ENCODE measurements at places on chromosomes 4 and X.

GRCh38 chr4:100359441-100359840 lies 158.4 kb downstream of the EMCN start:
- DNase-seq, result no peak

- DNase-seq, result no peak
Measured at GRCh38 chr4:12576409-12576808, 907.7 kb downstream of the RAB28 start.

DNA sequence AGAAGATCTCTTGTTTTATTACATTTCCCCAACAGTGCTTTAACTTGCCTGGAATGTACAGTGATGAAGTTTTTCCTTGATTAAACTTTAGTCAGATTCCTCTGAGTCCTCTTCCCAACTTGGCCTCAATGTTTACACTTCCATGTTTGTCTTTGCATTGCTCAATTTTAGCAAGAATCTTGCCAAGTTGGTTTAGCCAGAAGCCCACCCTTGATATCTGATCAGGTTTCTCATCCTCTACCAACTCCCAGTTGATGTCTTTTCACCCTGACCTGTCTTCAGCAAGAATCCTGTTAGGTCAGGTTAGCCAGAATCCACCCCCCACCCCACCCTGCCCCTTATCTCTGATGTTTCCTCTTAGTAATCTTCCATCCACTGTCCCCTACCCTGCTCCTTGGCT lies 120.9 kb downstream of the MBNL3 start:
- no peak for DNase-seq

GRCh38 chrX:103467156-103467555 lies 52.1 kb downstream of the RAB40A start:
- no peak for DNase-seq

DNA sequence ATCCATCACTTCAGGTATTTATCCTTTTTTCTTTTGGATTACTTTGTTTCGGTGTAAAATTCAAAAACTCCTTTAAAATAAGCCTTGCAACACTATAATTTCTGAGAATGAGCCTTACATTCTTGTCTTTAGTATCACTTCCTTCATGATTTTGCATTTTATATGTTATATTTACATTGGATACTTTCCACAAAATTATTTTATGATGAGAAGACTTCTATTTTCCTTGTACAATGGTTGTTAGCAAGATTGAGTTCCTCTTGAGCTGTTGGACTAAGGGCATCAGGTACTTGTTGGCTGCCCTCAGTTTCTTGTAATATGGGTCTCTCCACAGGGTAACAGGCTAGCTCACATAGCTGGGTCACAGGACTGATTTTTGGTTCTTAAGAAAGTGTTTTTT lies 22.7 kb upstream of the HPGDS start:
- no peak for DNase-seq

GRCh38 chrX:117871796-117872195 lies 244.8 kb downstream of the KLHL13 start:
- DNase-seq, result no peak

GRCh38 chrX:66760651-66761050 lies 121.8 kb upstream of the EDA2R start:
- no peak for DNase-seq

DNA sequence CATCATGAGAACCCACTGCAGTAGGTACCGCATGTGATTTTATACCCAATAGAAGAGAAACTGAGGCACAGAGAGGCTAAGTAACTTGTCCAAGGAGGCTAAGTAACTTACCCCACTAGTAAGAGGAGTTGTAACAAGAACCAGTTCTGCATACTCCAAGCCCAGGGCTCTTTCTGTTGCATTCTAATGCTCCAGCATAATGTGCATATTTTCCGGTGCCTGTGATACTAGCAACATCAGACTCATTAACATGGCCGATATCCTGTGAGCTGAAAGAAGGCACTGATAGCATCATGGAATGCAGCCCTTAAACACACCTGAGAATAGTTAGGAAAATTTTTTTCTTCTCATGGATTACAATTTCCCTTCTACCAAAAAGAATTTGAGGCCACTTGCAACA lies 39.7 kb upstream of the KLF3 start:
- DNase-seq, result no peak

- DNase-seq, result no peak
Measured at GRCh38 chr4:15914291-15914690, 24.2 kb downstream of the FGFBP1 start.

DNA sequence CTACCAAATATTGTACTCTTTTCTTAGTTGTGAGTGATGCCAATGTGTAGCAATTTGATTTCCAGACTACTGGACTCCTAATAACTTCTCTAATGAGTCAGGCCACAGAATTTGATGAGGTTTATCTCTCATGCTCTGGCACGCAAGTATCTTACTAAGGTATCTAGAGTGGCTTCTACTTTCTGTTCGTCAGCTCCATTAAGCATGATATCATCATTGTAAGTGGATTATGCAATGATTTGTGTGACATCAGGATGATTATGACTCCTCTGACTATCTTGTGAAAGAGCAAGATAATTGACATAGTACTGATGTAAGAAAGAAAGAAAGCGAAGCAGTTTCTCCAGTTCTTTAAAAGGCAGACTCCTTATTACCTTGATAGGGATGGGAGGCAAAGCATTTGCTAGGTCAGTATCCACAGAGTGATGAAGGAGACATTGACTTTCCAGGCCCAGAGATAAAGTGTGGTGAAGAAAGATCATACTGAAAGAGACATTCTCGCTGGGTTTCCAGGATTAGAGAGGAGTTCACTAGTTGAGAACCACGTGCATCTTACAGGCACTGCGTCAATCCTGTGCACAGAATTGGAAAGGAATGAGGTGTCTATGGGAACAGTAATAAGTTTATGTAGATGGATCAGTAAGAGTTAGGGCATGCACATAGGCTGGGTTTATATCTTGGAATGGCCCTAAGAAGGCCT lies 161.9 kb upstream of the STK26 start:
- DNase-seq, result no peak

- no peak for DNase-seq
Measured at GRCh38 chrX:13364230-13364857, 44.5 kb upstream of the ATXN3L start.

GRCh38 chr4:112966701-112967488 lies 82.6 kb upstream of the ANK2 start:
- DNase-seq, result no peak

DNA sequence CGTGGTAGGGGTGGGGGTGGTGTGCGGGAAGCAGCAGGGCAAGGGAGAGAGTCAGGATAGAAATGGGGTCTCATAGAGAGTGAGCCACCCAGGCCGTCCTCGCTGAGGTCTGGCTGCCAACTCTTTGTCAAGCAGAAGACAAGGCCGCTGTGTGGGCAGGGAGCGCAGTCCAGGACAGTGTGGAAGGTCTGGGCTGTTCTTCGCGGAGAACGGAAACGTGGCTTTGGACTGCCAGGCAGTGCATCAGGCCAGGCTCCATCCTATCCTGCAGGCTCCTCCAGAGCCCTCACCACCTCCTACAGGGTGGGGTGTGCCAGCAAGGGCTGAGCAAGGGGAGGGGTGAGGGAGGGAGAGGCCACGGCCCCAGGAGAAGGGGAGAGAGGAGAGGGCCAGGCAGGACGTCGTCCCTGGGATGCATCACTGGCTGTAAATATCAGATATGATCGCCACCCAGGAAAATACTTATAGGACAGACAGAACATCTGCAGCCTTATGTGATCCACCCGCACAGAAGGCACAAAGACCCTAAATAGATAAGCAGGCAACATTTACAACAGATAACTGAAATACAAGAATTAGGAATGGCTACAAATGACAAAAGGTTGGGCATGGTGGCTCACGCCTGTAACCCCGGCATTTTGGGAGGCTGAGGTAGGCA lies 85.3 kb downstream of the ABLIM2 start:
- DNase-seq, result no peak

DNA sequence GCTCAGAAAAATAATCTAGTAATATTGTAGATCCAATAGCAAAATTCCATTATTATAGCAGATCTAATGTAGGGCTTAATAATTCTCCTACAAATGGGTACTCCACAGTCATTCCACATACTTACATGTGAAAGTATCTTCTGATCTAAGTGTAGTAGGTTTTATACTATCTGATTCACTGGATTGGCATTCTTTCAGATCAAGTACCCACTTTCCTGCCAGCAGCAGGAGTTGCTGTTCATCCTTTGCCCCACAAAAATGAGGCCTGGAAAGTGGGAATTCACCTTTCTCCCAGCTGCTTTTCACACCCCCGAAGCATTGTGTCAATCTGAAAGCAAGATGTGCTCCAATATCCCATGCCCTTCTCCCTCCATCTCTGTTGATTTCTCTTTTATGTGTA lies 77.1 kb upstream of the RXFP1 start:
- no peak for DNase-seq

GRCh38 chr4:146255463-146255862 lies 41.1 kb downstream of the REELD1 start:
- no peak for DNase-seq

DNA sequence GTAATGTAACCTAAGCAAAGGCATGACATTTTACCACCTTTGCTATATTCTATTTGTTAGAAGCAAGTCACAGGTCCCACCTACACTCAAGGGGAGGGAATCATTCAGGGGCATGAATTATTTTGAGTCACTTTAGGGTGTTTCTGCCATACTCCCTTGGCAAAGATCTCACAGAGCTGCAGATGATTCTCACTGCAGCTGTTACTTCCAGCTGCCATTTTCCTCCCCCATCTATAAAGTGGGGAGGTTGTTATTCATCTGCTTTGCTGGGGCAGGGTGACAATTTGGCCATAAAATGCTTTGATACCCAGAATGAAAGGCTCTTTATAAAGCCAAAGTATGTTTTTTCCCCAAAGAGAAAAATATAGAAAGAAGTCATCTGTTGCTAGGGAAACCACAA lies 136.5 kb upstream of the SMIM31 start:
- DNase-seq, result no peak

Data from stimulated activated CD8-positive, alpha-beta memory T cell treated with anti-CD3 and anti-CD28 coated beads, Interleukin-15, amount 100 ng/mL, for 4 hours (primary cell).